ENCODE measurements at places on chromosomes 1 and 21.

DNA sequence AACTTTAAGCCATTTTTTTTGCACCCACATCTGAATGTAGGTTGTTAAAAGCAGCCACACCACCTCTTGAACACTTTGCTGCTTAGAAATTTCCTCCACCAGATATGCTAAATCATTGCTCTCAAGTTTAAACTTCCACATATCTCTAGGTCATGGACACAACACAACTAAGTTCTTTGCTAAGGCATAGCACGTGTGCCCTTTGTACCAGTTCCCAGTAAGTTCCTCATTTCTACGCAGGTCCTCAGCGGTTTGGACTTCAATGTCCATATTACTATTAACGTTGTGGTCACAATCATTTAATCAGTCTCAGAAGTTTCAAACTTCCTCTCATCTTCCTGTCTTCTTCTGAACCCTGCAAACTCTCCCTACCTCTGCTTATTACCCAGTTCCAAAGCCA, 661.6 kb upstream of the PKN2 start:
- DNase-seq = peak; percentile 22

DNA sequence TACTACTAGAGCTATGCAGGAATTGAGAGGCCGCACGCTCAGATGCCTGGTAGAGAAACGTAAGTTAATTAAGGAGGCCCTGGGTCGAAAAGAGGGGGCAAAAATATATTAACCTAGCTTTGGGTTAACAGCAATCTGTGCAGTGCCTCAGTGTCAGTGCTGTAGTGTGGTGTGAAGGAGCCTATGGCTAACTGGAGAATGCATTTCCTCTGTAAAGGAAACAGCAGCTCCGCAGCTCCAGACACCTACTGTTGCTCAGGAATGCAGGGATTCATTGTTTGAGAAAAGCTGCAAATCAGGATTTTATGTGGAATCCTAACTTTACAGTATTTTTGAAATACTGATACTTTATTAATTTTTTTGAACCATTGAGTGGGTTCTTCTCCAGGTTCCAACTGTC, 18.4 kb downstream of the VANGL1 start:
- no peak for DNase-seq

- DNase-seq = no peak
These were observed 6.6 kb downstream of the NID1 start for GRCh38 chr1:236058141-236058934.

- no peak for DNase-seq
These were observed 11.5 kb upstream of the IFI16 start for GRCh38 chr1:158998037-158998780.

GRCh38 chr1:28864695-28865094, 49.7 kb upstream of the EPB41 start:
- DNase-seq = no peak

DNA sequence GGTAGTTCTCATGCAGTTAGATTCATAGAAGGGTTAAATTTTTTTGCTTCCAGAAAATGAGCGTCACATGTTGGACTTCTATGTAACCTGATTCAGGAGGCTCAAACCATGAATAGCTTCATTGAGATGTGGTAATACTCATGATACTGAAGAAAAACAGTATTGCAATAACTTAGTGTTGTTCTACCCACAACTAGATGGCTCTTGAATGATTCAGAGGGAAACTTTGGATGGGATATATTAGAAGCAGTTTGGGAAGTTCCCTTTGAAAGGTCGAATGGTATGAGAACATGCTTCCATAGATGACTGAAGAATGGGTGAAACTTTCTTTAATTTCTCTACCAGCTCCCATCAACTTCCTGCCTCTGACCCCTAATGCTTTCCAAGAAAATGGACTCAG, 211.7 kb upstream of the PTGFR start:
- DNase-seq = no peak

DNA sequence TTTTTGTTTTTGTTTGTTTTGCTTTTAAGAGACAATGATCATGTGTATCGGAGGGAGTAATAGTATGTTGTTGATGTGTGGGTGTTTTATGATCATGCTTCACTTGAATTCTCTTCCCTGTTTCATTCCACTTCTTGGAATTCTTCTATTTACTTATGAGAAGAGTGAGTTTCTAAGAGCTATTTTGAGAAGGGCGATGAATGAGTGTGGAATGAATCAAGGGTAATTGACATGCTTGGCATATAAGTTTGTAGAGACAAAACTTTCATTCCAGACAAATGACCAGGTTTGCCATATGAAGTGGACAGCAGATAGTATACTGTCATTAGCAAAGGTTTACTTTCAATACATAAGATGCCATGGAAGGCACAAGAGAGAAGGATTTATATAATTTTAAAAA, 42.3 kb upstream of the PDC start:
- no peak for DNase-seq

GRCh38 chr1:204870160-204870912, at the start of gene NFASC:
TSS of gene NFASC (plus strand) at chr1:204870862. CDS start at chr1:204944316, 73,454 bp downstream.
- DNase-seq = no peak

GRCh38 chr1:157137408-157138219, 581 bp downstream of the ETV3 start:
- no peak for DNase-seq

DNA sequence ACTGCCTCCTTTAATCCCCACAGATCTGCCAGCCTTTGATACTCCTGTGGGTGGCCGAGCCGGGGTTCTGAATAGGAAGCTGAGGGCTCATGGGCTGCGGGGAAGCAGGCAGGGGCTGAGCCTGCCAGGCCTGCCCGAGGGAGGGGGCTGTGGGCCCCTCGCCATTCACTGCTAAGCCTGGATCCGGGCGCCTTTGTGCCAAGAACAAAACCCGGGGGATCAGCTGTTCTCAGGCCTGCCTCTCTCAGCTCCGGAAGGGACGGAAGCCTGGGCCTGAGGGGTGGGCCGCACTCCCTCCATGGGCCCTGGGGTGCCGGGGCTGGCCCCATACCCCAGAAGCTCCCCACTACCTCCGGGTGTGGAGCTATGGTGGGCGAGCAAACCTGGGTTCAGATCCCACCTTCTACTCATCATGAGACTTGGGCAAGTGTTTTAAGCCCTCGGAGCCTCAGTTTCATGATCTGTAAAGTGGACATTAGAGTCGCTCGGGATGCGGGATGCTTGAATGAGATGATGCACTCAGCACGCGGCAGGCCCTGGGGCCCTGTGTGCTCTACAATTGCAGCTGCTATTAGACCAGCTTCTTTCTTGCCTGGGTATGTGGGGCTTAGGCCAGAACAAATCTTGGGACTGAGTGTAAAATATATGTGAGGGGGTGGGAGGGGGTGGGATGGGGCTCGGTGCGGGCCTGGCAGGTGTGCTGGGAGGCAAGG, 19.2 kb upstream of the EPHA2 start:
- no peak for DNase-seq

- DNase-seq = no peak
These were observed 43.6 kb downstream of the LRRN2 start for GRCh38 chr1:204641936-204642335.

- DNase-seq = no peak
These were observed 45.9 kb upstream of the MYOCOS start for GRCh38 chr1:171576144-171576543.

- DNase-seq = no peak
These were observed 2.6 kb downstream of the TRIM33 start for GRCh38 chr1:114508386-114508898.

DNA sequence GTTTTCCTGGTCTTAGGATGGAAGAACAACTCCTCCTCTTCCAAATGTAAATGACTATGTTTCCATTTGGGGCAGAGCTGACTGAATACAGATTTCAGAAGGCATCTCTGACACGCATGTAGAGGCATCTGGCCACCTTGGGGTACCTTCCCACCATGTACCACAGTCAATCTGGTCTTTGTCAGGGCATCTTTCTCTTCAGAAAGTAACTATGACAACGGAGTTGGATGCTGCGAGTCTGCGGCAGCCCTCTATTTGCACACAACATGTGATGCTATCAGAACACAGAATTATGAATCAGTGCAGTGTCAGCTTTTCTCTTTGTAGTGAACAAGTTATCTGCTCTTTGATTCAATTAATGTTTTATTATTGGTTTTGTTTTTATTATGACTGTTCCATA, 94.7 kb downstream of the TSEN15 start:
- no peak for DNase-seq

GRCh38 chr1:113216664-113217063, 143.7 kb downstream of the LRIG2 start:
- no peak for DNase-seq

GRCh38 chr1:43345120-43345519, 7.5 kb downstream of the MPL start:
- DNase-seq = no peak

DNA sequence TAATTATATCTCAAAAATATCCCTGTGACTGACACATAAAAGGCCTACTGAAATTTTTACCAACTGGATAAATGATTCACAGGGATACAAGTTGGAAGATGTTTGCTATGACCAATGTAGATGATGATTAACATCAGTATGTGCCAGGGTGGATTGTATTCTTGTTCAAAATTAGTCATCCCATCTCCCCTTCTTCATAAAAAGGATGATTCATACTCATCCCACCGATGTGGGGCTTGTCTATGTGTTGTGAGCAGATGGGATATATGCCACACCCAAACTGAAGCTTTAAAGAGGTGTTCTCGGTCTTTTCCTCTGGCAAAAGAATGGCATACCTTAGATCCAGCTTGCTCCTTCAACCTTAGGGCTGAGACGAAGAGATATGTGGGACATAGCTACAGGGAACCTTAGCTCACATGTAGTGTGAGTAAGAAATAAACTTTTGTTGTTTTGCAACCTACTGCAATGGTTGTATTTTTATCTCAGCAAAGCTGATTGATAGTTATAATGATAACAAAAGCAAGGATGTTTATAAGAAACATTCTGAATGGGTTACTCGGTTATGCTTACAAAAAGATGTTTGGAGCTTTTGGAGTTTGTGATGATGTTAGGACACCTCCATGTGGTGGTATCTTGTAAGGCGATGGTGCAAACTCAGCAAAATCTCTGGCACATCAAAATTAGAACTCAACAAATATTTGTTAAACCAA, 29.4 kb downstream of the SPATA17 start:
- no peak for DNase-seq

DNA sequence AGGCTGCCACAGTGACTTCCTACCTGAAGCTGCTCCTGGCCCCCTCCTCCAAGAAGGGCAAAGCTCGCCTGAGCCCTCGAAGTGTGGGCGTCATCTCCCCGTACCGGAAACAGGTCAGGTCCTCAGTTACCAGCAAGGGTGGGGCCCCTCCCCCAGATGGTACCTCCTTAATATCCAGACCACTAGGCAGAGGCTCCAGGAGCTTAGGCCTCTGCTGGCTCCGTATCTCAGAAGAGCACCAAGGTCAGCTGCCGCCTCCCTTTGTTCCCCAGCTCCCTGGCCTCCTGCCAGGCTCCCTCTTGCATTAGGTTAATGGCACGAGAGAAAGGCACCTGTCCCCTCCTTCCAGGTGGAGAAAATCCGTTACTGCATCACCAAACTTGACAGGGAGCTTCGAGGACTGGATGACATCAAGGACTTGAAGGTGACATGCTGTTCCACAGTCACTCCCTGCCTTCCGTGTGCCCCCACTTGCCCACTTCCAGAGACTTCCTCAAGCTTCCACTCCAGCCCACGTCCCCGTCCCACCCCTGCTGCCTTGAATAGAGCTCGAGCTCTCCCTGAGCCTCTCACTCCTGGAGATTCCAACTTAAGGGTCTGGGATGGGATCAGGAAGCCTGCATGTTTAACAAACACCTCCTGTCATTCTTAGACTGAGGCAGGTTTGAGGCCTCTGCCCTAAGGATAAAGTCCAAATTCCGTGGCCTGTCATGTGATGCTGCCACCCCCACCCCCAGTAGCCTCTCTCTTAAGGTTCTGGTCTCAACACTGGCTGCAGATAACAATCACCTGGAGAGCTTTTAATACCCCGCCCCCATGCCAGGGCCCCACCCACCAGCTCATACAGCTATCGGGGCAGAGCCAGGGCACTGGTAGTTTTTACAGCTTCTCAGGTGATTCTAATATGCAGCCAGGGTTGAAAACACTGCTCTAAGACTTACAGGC, 8.3 kb downstream of the RHOC start:
- no peak for DNase-seq

- no peak for DNase-seq
These were observed 50.3 kb downstream of the USP48 start for GRCh38 chr1:21732664-21733063.

DNA sequence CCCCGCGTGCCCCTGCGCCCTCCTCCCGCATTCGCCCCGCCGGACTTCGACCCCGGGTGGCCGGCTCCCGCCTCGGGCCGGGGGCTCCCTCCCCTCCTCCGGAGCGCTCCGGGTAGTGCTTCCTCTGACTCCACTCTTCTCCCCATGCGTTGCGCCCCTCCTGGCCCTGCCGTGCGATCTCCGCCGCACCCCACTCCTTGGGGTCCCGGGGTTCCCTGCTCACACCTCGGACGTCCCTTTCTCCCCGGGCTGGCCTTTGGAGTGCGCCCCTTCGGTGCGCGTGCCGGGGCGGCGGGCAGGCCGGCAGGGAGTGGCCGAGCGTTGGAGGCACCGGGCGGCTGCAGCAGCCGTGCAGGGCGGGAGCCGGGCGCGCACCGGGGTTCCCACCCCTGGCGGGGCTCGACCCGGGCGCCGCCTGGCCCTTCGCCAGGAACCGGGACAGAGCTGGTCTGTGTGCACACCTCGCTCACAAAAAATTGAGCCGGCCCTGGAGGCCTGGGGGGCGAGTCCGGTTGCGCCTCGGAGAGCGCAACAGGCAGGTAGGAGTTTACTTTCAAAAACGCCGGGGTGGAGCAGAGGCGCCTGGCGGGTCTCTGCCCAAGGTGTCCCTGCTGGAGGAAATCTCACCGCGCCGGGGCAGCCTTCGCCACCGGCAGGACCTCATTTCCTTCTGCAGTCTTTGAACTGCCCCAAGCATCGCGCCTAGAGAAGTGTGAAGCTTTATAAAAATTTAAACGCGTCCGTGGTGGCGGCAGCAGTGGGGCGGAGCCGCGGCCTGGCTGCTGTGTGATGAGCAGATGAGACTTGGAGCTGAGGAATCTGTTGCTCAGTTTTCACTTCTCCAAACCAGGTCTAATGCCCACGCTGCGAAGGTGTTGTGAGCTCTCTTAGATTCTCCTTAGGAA, 650 bp downstream of the VANGL1 start:
- DNase-seq = peak; percentile 39

DNA sequence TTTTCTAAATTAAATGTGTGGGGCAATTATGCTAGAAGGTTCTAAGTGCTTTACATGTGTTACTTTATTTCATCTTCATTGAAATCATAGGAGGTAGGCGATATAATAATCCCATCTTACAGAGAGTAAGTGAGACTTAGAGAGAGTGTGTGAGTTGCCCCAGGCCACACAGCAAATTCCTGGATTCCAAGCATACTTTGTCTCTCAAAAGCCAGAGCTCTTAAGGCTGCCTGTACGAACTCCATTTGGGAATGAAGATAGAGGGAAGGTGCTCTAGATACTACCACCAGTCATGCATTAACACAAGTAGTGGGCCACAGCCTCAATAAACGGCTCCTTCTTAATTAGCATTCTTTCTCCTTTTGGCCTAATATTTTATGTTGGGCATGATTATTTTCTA, 170.1 kb downstream of the SIPA1L2 start:
- DNase-seq = no peak

Measured in KG1 (cell line).